ENCODE measurements at places on chromosomes 4 and X.

- DNase-seq: no peak
Observed at GRCh38 chr4:113496698-113497097, 264.8 kb downstream of the CAMK2D start.

DNA sequence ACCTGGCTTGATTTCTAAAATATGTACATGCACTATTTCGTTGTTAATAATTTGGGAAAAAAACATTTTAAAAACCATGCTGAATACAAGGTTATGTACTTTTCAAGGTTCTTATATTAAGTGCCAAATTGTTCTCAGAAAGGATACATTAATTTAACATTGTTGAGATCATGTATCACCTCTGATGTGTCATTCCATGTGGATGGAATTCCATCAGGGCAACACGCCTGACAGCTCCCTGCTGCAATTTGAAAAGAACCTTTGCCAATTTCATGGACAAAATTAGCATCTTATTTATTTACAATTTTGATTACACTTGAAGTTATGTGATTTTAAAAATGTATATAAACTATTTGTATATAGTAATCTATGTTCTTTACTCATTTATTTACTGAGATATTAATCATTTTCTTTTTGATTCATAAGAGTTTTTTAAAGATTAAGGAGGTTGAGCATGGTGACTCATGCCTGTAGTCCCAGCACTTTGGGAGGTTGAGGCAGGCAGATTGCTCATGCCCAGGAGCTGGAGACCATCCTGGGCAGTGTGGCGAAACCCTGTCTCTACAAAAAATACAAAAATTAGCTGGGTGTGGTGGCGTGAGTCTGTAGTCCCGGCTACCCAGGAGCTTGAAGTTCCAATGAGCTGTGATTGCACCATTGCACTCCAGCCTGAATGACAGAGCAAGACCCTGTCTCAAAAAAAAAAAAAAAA, 142.8 kb downstream of the ENPP6 start:
- DNase-seq: no peak

GRCh38 chrX:46575586-46575985, 2.0 kb downstream of the CHST7 start:
- no peak for DNase-seq

- no peak for DNase-seq
Observed at GRCh38 chr4:147057611-147058190, 112.0 kb upstream of the TTC29 start.

DNA sequence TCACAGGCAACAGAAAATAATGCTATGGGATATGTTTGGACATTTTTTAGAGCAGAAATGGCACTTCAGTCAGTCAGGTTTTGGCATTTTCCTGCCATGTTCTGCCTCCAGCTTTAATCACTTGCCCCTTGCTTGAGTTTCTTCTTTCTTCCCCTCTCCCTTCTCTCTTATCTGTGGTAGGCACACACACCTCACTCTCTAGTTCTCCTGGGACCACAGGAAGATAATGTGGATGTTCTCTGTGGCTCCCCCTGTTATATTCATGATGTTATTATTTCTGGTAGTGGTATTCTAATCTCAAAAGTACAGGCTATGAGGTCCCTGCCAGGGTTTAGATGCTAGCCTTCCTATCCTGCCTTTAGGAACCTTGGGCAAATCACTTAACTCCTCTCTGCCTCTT, 5.2 kb downstream of the HADH start:
- DNase-seq: no peak

- no peak for DNase-seq
Observed at GRCh38 chr4:40916218-40916555, 166.4 kb downstream of the NSUN7 start.

GRCh38 chr4:39285853-39286252, 80.3 kb downstream of the RFC1 start:
- no peak for DNase-seq

GRCh38 chr4:84582302-84582987, 482 bp upstream of the CDS1 start:
- no peak for DNase-seq

DNA sequence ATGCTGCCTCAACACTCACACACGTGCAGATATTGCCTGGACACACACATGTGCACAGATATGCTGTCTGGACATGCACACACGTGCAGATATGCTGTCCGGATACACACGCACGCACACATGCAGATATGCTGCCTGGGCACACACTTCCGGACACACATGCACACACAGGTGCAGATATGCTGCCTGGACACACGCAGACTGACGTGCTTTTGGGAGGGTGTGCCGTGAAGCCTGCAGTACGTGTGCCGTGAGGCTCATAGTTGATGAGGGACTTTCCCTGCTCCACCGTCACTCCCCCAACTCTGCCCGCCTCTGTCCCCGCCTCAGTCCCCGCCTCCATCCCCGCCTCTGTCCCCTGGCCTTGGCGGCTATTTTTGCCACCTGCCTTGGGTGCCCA, 14.7 kb downstream of the FGFRL1 start:
- DNase-seq: no peak

GRCh38 chr4:930827-931193, 1.3 kb downstream of the GAK start:
- no peak for DNase-seq

GRCh38 chr4:8847331-8847730, 24.3 kb downstream of the HMX1 start:
- no peak for DNase-seq
